ENCODE measurements at places on chromosomes 3 and 15. TPM values are rescaled to one million over a fixed set of nuclear protein-coding genes. Genes with fewer than 3 reads are reported as not detected.

The COL6A5 gene
- total RNA-seq = not detected

DNA sequence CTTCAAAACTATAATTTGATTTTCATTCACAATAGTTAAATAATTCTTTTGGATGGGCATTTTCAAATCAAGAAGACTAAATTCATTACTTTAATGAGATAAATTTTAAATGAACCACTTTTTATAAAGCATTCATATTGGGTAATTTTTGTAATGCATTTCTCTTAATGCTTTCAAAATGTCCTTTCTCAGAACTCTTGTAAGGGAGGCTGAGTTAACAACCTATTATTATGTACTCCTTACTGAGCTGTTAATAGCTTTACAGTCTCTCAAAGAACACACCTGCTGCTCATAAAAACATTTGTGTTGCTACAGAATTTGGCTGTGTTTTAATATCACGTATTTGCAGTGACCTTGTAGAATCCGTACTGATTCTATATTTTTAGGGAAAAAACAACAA lies 334.0 kb upstream of the ARL6 start:
- no peak for DNase-seq

- no peak for DNase-seq
Measured at GRCh38 chr3:183230826-183231225, 22.2 kb upstream of the B3GNT5 start.

The U2SURP gene
- total RNA-seq = 94.3 TPM

The ZNF660 gene
- total RNA-seq = 5.5 TPM

The TARS3 gene
- 37.7 TPM for total RNA-seq
